ENCODE measurements at places on chromosomes 7 and 10. TPM values are rescaled to one million over a fixed set of nuclear protein-coding genes. Genes with fewer than 3 reads are reported as not detected.

The GPC2 gene
- 1.9 TPM for total RNA-seq

The ZNRF2 gene
- total RNA-seq = 45.3 TPM

The ZNF488 gene
- total RNA-seq = not detected

The A1CF gene
- total RNA-seq = not detected

The HEPACAM2 gene
- 0.30 TPM for total RNA-seq

The PPP1R17 gene
- 7.9 TPM for total RNA-seq

The TRIL gene
- total RNA-seq = not detected

The LBX1 gene
- not detected for total RNA-seq

The GIMAP5 gene
- not detected for total RNA-seq

The STRIP2 gene
- total RNA-seq = 0.15 TPM

The ACTL6B gene
- not detected for total RNA-seq

The IFIT1B gene
- 0.78 TPM for total RNA-seq

The ASAH2B gene
- 5.2 TPM for total RNA-seq

The EGR2 gene
- 0.41 TPM for total RNA-seq

The CAV2 gene
- total RNA-seq = 1.2 TPM

The POLR2J2 gene
- 13.2 TPM for total RNA-seq

All from Karpas-422 (cell line).